ENCODE measurements at places on chromosomes 1 and 21.
A peak's percentile ranks its signal among the peaks of the same experiment; 100 is the strongest.

GRCh38 chr1:154323493-154323892 is 1.8 kb upstream of the ATP8B2 start:
- no peak for DNase-seq

DNA sequence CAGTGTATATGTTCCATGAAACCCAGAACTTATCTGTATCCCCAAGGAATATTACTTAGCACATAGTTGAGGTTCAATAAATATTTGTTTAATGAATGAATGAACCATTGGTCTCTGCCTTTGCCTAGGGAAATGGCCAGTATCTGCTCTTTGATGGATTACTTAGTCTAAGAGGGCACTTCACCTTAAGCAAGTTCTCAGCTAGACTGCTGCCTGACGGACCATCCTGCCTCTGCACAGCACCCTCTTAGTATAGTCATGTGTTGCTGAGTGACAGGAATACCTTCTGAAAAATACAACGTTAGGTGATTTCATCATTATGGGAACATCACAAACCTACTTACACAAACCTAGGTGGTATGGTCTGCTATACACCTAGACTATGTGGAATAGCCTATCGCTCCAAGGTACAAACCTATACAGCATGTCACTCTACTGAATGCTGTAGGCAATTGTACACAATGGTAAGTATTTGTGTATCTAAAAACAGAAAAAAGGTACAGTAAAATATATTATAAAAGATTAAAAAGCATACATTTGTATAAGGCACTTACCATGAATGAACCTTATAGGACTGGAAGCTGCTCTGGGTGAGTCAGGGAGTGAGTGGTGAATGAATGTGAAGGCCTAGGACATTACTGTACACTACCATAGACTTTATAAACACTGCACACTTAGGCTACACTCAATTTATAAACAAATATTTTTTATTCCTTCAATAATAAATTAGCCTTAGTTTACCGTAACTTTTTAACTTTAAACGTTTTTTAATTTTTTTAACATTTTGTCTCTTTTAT is 83.7 kb upstream of the LRRC8D start:
- no peak for DNase-seq

GRCh38 chr21:27346041-27346448 is 379.2 kb upstream of the ADAMTS5 start:
- DNase-seq: no peak

DNA sequence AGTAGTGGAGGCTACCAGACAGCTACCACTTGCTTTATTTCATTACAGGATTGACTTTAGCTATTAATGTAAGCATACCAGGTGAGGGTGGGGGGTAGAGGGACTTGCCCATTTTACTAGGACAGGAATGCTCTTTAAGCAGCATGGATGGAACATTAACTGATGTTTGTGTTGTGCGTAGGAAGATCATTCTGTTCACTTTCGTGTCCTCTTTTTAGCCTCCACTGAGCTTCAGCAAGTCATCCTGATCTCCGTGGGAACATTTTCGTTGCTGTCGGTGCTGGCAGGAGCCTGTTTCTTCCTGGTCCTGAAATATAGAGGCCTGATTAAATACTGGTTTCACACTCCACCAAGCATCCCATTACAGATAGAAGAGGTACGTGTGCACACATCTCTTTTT is 29.3 kb downstream of the IFNGR2 start:
- DNase-seq: no peak

GRCh38 chr1:146036241-146036964 is 14.9 kb upstream of the HJV start:
- peak; percentile 9 for DNase-seq

DNA sequence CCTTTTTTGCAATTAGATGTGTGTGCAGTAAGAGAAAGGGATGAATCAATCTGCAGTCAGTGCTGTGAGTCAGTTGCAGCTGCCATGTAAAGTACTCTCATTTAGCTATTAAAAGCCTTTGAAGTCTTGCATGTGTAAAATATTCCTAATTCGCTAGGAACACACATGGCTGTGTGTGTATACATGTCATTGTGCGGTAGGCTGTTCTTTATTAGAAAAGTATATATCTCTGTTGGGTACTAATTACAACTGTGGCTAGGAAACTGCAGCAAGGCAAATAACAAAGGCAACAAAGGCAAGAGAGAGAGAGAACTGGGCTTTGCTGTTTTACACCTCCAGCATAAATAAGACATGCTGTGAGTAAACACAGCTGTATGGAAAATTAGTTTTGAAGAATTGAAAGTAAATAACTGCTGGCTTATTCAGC is 41.7 kb downstream of the EPB41 start:
- no peak for DNase-seq

Measured in germinal center (tissue), 1 donor.